Sciatic nerve (tissue), 2 donors: ENCODE measurements at places on chromosomes 2 and 18.

DNA sequence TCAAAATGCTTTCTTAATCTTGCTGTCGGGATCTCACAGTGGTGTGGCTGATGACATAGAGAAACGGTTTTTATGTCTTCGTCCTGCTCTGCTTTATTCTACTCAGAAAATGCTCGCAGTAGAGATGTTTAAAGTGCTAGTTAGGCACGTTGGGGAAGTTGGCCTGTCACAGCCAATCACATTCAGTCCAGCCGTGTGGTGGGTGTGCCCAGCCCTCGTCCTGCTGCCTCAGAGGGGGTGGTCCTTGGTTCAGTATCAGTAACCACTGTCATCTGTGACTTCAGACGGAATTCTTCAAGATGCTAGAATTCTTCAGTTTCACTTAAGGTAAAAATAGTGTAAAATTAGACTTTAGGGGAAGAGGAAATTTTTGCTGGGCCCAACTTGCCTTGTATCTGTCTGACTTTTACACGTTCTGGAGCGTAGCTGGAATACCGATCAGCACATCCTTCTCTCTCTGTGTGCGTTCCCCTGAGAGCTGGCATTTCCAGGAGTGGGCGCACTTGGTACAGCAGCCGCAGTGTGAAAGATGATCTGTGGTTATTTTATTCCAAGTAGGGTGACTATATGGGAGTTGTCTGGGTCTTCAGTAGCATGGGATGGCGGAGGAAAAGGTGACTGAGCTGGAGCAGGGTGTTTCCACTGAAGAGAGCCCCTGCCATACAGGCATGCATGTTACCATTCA, 18.5 kb downstream of the TRAF3IP1 start:
- DNase-seq = no peak

GRCh38 chr18:3491981-3492555, 42.1 kb downstream of the TGIF1 start:
- DNase-seq = no peak

DNA sequence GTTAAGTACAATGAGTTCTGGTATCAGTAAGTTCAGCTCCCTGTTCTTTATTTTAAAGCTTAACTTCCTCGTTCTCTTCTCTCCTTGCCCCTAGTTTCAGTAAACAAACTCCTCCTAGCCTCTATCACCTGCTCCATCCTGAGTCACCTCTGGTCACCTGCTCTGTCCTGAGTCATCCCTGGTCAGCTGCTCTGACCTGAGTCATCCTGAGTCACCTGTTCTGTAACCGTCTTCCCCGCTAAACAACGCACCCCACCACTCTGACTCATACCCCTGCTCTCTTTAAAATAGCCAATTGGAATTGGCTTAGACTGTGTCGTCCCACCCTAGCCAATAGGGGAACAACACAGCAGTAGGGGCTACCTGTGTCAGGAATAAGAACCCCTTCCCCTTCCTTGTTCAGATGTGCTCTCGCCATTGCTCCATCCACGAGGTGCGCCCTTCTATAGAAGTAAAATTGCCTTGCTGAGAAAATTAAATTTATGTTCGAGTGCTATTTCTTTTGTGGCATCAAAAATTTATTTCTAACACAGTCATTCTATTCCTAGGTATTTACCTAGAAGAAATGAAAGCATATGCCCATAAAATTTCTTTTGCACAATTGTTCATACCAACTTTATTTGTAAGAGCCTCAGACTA, 24.9 kb upstream of the RMND5A start:
- no peak for DNase-seq

DNA sequence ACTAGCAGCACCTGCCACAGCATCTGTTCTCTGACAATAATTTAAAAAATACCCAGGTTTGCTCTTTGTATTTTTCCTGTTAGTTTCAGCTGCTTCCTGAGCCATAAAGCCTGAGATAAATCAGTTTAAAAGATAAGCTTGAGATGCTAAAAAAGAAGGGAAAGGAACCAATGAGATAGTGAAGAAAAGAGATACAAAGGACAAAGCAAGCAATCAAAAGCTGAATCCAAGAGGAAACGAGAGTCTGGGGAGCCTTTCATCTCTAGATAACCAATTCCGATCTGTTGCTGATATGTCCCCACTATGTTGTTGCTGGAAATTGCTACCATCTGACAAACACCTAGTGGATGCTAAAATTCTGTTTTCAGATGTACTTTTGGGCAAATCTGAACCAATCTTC, 201.4 kb downstream of the RBM43 start:
- no peak for DNase-seq

DNA sequence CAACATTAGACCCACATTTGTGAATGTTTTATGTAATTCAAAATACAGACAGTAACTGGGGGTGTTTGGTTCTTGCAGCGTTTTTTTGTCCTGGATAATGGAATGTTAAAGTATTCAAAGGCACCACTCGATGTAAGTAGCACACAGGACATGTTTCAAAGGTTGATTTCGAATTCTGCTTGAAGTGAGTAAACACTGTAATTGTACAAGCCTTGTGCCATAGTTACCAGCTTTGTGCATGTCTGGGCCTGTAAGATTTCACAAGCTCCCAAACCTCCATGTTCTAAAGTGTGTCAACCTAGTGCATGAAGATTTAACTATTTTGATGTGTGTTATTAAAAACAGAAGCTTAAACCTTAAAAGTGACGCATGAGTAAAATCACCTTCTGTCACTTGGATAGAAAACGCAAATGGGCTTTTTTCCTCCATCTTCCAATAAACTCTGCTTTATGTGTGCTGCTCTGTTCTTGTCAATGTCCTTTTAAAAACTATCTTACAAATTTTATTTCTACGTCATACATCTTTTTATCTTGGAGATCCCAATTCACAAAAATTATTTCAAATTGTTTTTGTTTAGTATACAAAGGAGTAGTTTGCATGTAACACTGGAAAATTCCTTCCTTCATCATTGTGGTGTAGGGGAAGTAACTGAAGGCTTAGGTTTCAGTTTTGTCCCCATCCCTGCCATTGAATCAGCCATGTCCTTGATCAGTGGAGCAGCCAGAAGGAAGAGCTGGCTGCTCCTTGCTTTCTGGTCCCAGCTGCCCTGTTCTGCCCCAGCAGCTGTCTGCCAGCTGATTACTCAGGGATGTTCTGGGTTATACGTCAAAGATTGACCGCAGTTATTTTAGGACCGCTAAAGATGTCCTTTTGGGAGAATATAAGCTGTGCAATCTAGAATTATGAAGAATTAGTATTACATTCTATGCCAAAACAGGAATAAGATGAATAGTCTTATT, 119.2 kb downstream of the PRKRA start:
- no peak for DNase-seq

GRCh38 chr18:36322408-36322728, 24.9 kb downstream of the FHOD3 start:
- DNase-seq = no peak
